PC-3 (cell line): ENCODE measurements at places on chromosomes 1 and 21. TPM values are rescaled to one million over a fixed set of nuclear protein-coding genes. Genes with fewer than 3 reads are reported as not detected.

Gene C1QTNF12
- 2.8 and 3.9 TPM in 2 replicates for total RNA-seq

Gene OR10K2
- not detected in 2 replicates for total RNA-seq

Gene CADM3
- not detected in 2 replicates for total RNA-seq

Gene PIGR
- total RNA-seq: not detected in 2 replicates

Gene LCE2B
- not detected in 2 replicates for total RNA-seq

Gene SLC22A15
- total RNA-seq: 2.2 TPM in 2 replicates

Gene RNF186
- 0.69 TPM in 1 of 2 replicates, not detected in the other for total RNA-seq

Gene G0S2
- total RNA-seq: 620 and 723 TPM in 2 replicates

Gene C1orf50
- 3.4 and 4.1 TPM in 2 replicates for total RNA-seq

Gene BCL2L15
- 0.29 TPM in 1 of 2 replicates, not detected in the other for total RNA-seq

Gene HSPA6
- 3.8 and 4.3 TPM in 2 replicates for total RNA-seq

Gene CACNA1S
- not detected in 2 replicates for total RNA-seq

Gene MSH4
- total RNA-seq: 0.17 TPM in 1 of 2 replicates, not detected in the other

Gene NOL9
- 79.1 and 102 TPM in 2 replicates for total RNA-seq

Gene RPE65
- total RNA-seq: not detected in 2 replicates

Gene SPRR3
- 0.51 TPM in 1 of 2 replicates, not detected in the other for total RNA-seq

Gene C1orf185
- total RNA-seq: not detected in 2 replicates

Gene TRIM46
- total RNA-seq: 4.1 and 5.4 TPM in 2 replicates

Gene LENEP
- total RNA-seq: not detected in 2 replicates

Gene LMX1A
- not detected in 2 replicates for total RNA-seq

Gene TP73
- 2.5 and 2.6 TPM in 2 replicates for total RNA-seq

Gene ITLN2
- total RNA-seq: not detected in 2 replicates

Gene OR10Z1
- total RNA-seq: not detected in 2 replicates
